Kidney tubule cell (primary cell): ENCODE measurements at places on chromosomes 7 and 10.

DNA sequence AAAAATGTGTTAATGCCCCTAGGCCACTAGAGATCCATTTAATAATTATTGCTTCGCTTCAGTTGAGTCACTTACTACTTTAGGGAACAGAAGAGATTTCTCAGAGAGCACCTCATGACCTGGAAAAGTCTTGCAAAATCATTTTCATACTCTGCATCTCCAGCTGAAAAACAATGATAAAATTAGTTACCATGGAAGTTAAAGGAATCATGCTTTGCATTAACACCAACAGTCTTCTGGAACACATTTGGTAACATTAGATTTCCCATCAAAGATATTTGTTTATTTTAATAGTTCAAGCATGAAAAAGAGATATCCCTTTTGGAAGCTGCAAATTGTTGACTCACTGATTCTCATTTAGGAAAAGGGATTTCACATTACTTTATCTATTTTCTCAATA lies 1.8 kb upstream of the STEAP2 start:
- no peak for DNase-seq

- DNase-seq = no peak
Observed at GRCh38 chr7:24911213-24911603, 68.8 kb downstream of the OSBPL3 start.

DNA sequence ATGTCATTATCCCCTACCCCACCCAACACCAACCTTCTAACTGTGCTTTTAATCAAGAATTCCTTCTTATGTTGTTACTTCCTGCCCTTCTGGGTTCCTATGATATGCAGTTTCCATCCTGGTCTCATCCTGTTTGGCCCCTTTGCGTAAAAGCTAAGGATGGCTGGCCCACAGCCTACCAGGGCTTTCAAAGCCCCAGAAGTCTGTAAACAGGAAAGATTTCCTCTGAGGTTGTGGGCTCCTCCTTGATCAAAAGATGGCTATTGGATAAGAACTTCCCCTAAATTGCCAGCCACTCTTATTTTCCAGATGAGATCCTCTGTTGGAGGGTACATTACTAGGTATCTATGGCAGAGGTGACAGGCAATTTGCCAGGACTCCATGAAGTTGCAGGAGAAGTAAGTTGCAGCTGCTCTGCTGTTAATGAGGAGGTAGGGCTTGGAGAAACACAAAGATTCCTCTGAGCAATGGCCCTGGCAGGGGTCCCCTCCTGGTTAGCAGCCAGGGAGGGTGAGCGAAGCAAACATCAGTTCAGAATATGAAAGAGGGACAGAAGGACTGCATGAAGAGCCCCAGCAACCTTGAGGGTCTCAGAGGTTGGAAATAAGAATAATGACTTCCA lies 32.1 kb downstream of the NRP1 start:
- DNase-seq = no peak

GRCh38 chr10:10878963-10879362 lies 138.7 kb upstream of the CELF2 start:
- DNase-seq = no peak

DNA sequence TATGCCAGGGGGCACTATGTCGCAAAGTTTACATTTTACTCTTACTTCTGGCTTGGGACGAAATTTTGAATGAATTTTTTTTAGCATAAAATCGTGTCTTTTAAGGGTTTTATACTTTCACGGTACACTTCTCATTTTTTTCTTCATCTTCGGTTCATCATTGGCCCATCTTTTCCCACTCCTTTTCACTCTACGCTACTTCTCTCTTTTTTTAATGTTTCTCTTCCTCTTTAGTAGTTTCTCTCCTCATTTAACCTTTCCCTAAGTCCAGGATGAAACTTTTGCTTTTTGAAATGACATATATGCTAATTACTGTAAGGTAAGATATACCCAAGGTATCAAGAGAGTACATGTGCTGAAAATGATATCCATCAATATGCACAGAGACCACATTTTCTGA lies 39.5 kb downstream of the C7orf33 start:
- DNase-seq = no peak

DNA sequence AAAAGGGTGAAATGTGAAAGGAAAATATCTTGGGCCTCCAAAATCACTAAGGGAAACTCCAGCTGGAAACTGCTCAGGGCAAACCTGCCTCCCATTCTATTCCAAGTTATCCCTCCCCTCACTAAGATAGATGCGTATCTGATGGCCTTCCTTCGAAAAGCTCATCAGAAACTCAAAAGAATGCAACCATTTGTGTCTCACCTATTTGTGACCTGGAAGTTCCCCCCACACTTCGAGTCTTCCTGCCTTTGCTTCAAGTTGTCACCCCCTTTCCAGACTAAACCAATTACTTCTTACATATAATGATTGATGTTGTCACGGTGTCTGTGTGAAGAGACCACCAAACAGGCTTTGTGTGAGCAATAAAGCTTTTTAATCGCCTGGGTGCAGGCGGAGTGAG lies 69.3 kb downstream of the ST8SIA6 start:
- DNase-seq = no peak

DNA sequence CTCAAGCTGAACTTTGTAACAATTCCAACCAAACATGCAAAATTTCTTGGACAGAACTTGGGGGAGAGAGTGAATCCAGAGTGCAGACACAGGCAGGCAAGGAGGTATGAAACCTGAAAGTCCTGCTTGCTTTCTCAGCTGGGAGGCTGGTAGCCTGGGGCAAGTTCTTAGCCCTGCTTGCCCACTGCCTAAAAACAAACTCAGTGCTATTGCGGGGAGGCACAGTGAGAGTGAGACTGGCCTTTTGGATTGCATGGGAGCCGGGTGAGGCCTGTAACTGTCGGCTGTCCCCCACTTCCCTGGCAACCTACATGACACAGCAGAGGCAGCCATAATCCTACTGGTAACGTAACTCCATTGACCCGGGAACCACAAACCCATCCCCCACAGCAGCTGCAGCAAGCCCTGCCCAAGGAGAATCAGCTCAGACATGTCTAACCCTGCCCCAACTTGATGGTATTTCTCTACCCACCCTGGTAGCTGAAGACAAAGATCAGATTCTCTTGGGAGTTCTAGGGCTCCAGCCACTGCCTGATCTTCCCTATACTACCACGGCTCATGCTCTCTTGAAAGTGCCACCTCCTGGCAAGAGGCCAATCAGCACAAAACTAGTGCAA lies 663.6 kb downstream of the GRM8 start:
- DNase-seq = no peak

GRCh38 chr10:62990126-62990525 lies 143.0 kb upstream of the NRBF2 start:
- DNase-seq = no peak

DNA sequence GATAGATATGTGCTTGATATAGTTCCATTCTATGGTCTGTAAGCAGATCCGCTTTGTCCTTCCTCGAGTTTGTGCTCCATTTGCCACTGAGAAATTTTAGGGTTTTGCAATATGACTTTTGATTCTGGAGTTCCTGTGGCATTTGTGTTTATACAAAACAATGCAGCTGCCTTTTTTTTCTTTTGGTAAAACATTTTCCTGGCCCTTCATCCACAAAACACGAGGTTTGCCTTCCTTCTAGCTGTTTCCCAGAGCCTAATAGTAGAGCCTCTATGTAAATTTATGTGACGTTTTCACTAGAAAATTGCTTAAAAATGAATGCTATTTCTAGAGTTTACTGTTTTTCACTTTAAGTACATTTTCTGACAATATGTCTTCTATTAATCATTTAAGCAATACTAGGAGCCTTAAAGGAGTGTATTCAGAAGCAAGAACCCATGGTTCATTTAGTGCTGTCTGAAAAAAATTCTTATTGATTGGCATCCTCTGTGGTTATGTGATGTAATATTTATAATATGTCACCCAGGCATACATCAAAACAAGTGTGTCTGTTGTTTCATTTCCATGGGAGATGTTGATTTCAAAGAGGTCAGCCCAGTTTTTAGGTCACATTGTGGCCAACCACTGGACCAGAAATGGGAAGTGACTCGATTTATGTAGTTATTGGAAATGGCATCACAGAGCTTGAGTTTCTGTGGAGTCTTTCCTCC lies 618.3 kb downstream of the LRMDA start:
- peak; percentile 86 for DNase-seq

- no peak for DNase-seq
Observed at GRCh38 chr10:43333653-43334052, 37.8 kb upstream of the FXYD4 start.

GRCh38 chr7:139985811-139986210 lies 76.9 kb downstream of the PARP12 start:
- no peak for DNase-seq

- peak; percentile 98 for DNase-seq
Observed at GRCh38 chr7:23334482-23335056, 35.4 kb downstream of the MALSU1 start.

GRCh38 chr7:3942816-3943745 lies 642.0 kb downstream of the SDK1 start:
- peak; percentile 93 for DNase-seq

GRCh38 chr10:1157615-1157933 lies 101.4 kb downstream of the WDR37 start:
- no peak for DNase-seq

GRCh38 chr10:32207544-32207943 lies 139.4 kb downstream of the EPC1 start:
- peak; percentile 45 for DNase-seq

GRCh38 chr7:3710122-3710521 lies 409.1 kb downstream of the SDK1 start:
- DNase-seq = no peak

- DNase-seq = no peak
Observed at GRCh38 chr10:35040760-35041501, 49.2 kb downstream of the CUL2 start.

- peak; percentile 52 for DNase-seq
Observed at GRCh38 chr10:61397175-61397986, 55.8 kb downstream of the TMEM26 start.

- DNase-seq = no peak
Observed at GRCh38 chr7:32539366-32539765, 44.1 kb downstream of the AVL9 start.

DNA sequence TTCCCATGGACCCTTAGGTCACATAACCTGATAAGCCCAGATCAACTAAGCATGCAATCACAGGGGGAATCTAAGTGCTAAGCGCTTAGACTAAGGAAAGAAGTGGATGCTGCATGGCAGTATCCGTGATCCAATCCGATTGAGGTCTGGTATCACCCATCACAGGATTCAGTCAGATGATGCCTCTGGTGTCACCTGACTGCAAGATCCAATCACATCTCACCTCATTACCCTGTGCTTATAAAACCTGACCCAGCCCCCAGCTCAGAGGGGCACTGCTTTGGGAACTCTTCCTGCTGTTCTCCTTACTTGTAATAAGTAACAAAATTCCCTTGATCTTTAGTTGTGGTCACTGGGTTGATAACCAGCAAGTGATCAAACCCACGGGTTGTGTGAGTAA lies 84.7 kb upstream of the TMEM168 start:
- peak; percentile 61 for DNase-seq

DNA sequence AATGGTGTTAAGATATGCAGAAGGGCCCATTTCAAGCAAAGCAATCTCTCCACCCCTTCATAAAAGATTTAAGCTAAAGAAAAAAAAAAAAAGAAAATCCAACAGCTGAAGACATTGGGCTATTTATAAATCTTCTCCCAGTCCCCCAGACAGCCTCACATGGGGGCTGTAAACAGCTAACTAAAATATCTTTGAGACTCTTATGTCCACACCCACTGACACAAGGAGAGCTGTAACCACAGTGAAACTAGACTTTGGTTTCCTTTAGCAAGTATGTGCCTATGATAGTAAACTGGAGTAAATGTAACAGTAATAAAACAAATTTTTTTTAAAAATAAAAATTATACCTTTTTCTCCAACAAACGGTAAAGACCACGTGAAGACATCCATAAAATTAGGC lies 28.6 kb downstream of the PPP3CB start:
- no peak for DNase-seq

DNA sequence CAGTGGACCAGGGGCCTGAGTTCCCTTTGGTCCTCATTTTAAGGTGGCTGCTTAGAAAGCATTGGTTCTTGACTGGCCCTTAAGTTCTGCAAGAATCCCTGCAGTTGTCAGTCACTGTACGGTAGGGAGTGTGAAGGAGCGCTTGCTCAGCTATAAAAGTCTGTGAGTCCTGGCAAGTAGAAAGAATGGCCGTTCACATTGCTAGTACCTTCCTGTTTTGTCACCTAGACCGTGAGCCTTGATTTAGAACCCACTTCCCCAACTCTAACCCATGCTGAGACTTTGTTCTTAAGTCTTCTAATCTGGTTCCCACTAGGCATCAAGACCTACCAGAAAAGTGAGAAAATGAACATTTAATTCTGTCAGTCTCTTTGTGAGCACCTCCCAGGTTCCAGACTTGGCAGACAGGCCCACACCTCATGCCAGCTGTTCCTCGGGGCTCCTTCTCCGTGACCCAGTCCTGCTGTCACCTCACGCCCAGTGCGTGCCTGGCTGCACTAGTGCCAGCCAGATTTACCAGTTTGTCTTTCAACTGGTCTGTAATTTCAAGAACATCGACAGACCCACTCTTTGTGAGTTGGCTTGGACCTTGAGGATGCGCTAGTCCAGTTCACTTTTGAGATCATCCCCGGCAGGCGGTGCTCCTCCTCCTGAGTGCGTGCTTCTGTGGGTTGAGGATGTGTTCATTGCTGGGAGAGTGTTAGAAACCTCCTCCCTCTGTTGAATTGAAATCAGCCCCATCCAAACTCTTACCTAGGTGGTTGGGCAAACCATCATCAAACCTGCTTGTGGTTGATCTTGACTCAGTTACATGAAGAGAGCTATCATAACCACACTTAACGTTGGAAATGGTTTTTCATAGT lies 78.5 kb downstream of the SHH start:
- DNase-seq = no peak

GRCh38 chr10:11936389-11937152 lies 106.0 kb downstream of the UPF2 start:
- DNase-seq = no peak

DNA sequence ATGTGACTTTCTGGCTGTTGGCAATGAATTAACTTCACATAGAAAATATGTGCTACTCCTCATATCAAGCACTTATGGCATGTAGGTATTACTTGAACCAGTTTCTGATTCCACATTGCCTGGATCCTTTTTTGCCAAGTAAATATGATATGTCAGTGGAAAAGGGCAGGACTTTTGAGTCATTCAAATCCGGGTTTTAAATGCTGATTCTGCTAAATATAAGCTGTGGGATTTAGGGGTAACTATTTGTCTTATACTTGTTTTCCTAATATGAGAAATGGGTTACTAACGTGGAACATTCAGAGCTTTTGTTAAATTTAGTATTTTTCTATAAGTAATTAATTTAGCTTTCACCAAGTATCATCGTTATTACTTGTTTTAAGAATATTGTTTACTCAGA lies 108.0 kb upstream of the HGF start:
- DNase-seq = no peak

DNA sequence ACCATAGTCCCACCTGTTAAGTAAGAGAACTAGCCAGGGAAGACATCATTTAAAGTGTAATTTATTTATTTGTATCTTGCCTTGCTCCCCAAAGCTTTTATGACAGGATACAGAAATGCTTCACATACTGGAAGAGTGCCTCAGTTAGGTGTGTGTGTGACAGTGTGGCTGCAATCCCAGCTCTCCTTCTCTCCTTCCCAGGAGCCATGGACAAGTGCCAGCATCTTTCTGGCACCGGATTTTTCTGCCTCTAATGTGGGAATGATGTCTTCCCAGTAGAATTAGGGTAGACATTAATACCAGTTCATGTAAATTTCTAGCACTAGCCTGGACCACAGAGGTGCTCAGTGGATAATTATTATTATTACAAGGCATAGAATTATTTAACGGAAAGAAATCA lies 30.3 kb upstream of the ATXN7L1 start:
- no peak for DNase-seq
